SIG-M5 (cell line): ENCODE measurements at places on chromosomes 2 and 18.

DNA sequence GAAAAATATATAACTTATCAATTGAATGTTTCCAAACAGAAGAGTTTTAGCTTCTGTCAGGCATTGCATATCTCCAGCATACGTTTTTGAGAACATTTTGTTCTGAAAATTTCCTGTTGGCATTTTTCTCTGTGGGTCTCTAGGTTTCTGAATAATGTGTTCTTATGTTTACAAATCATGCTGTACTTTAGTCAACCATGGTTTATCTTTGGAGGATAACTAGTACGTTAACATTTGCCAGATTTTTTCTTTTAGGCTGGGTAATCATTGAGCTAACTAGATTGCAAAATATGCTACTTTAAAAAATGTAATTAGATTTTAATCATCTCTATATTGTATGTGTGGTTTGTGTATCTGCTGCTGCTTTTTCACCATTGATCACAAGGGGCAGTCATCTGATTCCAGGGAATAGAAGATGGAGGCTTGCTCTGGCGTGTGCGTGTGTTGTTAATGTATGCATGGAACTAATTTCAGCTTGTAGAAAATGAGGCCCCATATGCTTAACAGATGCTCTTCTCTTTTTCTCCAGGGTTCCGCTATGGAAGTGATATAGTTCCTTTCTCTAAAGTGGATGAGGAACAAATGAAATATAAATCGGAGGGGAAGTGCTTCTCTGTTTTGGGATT, 21.3 kb downstream of the XRCC5 start:
- DNase-seq, result no peak

GRCh38 chr18:10033016-10033399, 119.2 kb downstream of the VAPA start:
- no peak for DNase-seq

- DNase-seq, result no peak
Measured at GRCh38 chr2:216765761-216766262, 70.5 kb upstream of the IGFBP5 start.

DNA sequence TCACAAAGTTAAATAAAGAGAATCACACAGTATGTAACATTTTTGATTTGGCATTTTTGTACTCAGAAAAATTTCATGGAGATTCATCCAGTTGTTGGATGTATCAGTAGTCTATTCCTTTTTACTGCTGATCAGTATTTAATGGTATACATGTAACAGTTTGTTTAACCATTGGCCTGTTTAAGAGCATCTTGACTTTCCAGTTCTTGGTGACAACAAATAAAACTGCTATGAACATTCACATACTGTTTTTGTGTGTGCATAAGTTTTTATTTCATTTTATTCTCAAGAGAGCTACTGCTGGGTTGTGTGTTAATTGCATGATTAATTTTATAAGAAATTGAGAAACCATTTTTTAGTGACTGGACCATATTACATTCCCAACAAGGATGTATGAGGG, 694.5 kb upstream of the RAB6C start:
- DNase-seq, result no peak

GRCh38 chr2:232888099-232888836, 18.2 kb downstream of the SNORC start:
- DNase-seq, result no peak

GRCh38 chr2:227703961-227704360, 13.9 kb downstream of the SLC19A3 start:
- no peak for DNase-seq

DNA sequence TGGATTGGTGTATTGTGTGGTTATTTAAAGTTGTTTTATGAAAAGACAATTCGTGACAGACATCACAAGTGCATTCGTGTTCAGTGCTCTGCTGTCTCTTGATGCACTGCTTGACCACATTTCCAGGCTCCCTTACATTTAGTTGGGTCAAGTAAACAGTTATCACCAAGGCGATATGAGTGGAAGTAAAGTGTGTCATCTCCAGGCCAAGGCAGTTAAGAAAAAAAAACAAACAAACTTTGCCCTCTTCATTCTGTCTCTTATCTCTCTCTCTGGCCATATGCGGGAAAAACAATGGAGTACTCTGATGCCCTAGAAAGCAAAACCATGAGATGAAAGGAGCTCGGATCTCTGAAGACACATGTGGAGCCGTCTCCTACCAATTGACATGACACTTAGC, 131.1 kb downstream of the DSEL start:
- no peak for DNase-seq

- no peak for DNase-seq
Measured at GRCh38 chr18:55588111-55588869, at the start of gene TCF4. Gene TCF4 (minus strand): TSS chr18:55588192. CDS start chr18:55587116, 1,076 bp downstream.

- DNase-seq, result no peak
Measured at GRCh38 chr2:1794821-1795220, 50.5 kb upstream of the PXDN start.

DNA sequence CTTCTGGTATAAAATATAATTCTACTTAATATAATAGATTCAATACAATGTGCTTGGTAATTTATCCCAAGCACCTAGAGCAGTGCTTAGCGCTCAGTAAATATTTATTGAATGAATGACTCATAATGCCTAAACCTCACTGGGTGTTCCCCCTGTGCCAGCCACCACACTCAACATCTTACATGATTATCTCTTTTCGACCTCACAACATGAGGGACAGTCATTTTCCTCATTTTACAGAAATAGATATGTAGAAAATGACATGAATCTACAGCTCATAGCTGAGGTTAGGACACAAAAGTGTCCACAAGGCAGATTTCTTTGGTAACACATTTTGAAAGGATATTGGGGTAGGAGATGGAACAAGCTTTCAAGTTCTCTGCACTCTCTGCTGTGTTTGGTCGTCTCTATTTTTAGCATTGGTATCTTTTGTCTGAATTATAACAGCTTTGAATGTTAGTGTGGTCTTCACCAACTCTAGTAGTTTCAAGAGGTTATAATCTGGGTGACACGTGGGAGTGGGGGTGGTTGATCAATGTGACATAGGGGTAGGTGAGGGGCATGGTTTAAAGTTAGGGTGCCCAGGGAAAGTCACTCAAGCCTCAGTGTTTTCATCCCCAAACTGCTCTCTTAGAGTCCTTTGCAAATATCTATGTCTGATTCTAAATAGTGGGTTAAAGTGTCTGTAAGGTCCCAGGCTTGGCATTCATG, 9.8 kb downstream of the MYOM1 start:
- no peak for DNase-seq

GRCh38 chr2:225471039-225471438, 71.5 kb downstream of the NYAP2 start:
- DNase-seq, result no peak

GRCh38 chr2:47803363-47803762, 20.4 kb downstream of the MSH6 start:
- no peak for DNase-seq

DNA sequence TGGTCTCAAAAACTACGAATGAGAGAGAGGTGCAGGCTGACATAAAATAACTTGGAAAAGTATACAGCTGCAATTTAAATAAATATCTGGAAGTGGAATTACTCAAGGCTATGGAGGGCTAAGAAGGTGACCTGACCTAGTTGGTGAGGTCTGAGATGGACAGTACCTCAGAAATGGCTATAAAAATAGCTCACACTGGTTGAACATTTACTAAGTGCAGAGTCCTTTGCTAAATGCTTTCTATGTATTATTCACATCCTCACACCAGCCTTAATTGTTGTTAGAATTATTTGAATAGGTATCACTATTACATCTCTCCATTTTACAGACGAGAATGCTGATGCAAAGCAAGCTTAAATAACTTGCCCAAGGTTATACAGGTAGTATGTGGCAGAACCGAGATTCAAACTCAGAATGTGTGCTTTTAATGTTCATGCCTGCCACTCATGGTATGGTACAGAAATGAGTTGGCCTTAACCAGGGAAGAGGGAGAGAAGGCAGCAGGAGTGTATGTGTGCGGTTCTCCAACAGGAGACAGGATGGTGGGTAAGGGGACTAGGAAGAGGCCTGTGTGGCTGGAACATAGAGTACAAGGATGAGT, 37.4 kb downstream of the MRPL44 start:
- no peak for DNase-seq

GRCh38 chr18:8803063-8803795, 97.9 kb downstream of the MTCL1 start:
- no peak for DNase-seq

GRCh38 chr2:40251137-40251536, 200.8 kb downstream of the SLC8A1 start:
- DNase-seq, result no peak

DNA sequence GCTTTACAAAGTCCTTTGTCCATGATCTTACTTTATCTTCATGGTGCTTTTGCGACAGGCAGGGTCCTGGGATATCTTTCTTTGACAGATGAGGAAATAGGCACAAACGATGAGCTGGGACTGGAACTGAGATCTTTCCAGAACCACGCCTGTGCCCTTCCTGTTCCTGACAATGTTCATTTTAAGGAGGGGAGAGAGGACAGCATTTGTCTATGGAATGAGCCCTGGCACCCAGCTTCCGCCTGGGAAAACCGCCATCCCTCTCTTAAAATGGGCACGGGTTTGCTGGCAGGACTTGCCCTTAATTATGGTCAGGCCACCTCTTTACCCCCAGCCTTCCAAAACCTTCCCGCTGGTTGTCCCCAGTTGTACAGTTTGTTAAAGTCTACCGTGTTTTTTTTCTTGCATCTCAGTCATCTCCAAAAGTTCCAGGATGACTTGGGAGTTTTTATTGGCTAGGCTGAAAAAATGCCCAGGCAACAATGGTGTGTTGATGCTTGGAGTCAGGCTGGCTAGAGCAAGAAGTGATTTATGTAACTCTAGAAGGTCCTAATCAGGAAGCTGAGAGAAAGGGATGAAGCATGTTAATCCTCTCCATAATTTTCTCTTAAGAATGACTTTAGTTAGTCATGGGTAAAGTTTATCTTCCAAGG, 264.9 kb upstream of the EPAS1 start:
- no peak for DNase-seq

- DNase-seq, result no peak
Measured at GRCh38 chr2:126658905-126659561, 3.1 kb downstream of the GYPC start.

DNA sequence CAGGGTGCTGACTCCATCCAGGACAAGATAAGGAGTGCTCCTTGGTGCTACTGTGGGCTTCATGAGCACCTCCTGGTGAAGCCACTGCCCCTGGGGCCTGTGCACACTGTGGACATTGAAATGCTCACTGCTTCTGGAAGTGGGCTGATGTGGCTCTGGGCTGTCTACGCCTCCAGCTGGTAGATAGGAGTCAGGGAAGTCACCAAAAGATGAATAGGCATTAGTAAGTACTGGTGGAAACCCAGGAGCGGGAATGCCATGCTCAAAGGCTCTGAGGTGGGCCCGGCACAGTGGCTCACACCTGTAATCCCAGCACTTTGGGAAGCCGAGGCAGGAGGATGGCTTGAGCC, 79.2 kb upstream of the MSH2 start:
- no peak for DNase-seq

DNA sequence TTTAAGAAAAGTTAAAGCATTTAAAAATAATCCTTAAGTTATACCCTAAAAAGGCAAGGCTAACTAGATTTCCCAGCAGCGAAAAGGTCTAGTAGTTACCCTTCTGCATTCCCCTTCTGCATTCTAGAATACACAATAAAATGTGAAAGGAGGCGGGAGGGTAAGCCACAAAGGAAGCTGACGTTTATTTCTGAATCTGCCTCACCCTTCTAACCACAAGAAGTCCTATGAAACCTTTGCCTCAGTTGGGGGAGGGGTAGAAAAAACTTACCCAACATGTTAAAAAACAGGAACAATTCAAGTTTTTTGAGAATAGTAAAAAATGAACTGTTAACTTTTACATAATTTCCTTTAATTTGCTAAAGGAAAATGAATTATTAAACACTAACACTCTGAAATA, 11.3 kb downstream of the STK17B start:
- peak; percentile 95 for DNase-seq

GRCh38 chr2:239831001-239831731, 194.0 kb downstream of the NDUFA10 start:
- no peak for DNase-seq

- no peak for DNase-seq
Measured at GRCh38 chr2:237129625-237130263, 44.1 kb downstream of the COPS8 start.

GRCh38 chr18:62435435-62436031, 87.3 kb upstream of the ZCCHC2 start:
- DNase-seq, result no peak

DNA sequence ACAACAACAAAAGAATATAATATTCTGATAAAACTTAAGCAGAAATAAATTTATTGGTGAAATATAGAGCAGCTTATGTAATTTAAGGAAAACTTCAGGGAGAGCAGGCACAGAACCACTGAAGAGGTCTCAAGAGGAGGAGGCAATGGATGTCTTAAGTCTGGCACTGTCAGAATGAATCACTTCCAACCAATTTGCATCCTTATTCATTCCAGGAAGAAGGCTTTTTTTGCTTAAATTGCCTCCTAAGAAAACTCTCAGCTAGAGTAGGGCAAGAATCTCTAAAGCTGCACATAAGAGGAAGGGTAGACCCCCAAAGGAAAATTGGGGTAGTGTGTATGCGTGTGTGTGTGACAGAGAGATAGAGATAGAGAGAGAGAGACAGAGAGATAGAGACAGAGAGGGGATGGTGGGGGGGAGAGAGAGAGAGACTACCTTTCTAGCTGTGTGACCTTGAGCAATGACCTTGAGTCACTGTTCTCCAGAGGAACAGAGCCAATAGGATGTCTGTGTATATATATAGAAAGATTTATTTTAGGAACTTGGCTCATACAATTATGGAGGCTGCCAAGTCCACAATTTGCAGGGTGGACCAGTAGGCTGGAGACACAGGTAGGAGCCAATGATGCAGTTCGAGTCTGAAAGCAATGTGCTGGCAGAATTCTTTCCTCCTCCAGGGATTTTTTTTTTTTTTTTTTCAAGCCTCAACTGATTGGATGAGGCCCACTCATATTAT, 96.4 kb upstream of the LINC00305 start:
- DNase-seq, result no peak

DNA sequence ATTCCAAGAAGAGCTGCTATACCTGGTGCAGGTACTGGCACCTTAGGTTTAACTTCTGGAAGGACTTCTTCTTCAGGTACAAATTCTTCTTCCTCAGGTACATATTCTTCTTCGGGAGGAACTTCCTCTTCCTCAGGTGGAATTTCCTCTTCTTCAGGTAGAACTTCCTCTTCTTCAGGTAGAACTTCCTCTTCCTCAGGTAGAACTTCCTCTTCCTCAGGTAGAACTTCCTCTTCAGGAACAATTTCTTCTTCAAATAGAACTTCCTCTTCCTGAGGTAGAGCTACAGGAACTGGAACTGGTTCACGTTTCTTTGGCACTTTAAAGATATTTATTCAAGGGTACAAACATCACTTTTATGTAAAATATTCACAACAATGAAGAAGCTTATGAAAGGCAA, 129.6 kb downstream of the TTN start:
- no peak for DNase-seq

DNA sequence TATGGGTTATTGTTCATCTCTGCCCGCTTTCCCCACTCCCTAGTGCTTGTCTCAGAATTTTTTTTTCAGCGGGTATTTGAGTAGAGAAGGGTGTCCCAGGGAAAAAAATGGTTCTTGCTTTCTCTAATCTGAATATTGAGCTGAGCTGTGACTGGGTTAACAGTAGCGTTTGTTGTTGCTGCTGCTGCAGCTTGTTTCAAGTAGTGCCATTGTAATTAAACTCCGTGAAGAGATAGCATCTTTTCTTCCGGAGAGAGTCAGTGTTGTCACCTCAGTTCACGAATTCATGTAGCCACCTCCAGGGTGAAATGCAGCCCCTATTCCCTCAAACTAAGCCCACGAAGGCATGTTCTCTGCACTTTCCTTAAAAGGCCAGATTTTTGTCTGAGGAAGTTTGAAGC, 1.5 kb upstream of the AAK1 start:
- DNase-seq, result no peak
